ENCODE measurements at places on chromosomes 3 and 15.

DNA sequence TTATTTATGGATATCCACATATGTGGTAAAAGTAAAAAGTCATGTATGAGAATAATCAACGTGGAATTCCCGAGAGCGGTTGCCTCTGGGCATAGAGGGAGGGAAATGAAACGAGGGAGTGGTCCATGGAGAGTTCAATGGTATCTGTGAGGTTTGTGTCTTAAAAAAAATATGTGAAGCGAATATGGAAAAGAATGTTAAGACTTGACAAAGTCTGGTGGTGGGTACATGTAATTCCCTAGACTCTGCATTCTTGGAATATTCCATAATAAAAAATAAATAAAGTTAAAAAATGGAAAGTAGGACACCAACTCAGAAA, 28.4 kb downstream of the FAM43A start:
- no peak for DNase-seq

- no peak for DNase-seq
These were observed 78.7 kb downstream of the SLC9A9 start for GRCh38 chr3:143769616-143770015.

DNA sequence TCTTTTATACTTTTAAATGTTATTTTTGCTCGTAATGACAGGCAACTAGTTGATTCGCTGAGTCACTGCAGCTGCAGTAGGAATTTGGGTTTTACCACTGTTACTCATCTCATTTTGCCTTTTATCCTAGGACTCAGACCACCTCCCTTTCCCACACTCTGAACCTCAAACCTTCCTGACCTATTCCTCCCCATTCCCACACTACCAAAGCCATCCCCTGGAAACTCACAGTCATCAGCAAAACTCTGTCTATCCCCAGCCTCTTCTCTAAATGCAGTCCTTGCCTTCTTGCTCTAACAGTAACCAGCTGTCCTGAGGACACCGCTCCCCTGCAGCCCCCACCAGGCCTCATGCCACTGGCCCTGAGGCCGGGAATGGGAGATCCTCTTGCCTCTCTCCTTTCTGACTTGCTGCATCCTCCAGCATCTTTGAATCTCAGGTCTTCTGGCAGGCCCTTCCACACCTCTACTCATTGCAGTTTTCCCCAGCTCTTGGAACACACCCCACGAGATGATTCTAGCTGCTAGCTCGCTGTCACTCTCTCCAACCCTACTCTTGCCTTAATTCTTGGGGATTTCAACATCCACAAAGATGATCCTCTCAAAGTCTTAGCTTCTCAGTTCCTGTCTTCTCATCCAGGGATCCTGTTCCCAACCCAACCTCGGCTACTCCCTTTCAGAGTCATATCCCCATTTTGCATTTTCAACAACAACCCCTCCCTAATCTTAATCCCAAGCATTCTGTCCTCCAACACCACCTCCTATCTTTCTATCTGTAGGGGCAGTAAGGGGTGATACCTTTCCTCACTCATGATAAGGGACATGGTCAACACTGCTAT, 55.9 kb upstream of the C3orf80 start:
- no peak for DNase-seq

- DNase-seq = no peak
These were observed 12.3 kb upstream of the MFSD1 start for GRCh38 chr3:158789592-158789991.

GRCh38 chr3:186540221-186540834, 3.9 kb downstream of the CRYGS start:
- DNase-seq = peak; percentile 81

DNA sequence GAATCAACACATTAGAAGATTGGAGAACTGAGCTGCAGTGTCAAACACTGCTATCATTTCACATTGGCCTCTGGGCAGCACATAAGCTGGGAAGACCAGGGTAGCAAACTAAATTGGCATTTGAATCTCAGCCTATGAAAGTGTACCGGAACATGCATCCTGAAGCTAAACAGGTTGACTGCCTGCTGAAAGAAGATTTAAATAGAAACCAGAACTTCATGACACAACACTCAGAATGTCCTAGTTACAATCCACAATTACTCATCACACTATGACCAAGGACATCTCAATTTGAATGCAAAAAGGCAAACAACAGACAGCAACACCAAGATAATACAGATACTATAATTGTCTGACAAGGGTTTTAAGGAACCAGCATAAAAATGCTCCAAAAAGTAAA, 26.2 kb downstream of the TM2D3 start:
- DNase-seq = no peak

DNA sequence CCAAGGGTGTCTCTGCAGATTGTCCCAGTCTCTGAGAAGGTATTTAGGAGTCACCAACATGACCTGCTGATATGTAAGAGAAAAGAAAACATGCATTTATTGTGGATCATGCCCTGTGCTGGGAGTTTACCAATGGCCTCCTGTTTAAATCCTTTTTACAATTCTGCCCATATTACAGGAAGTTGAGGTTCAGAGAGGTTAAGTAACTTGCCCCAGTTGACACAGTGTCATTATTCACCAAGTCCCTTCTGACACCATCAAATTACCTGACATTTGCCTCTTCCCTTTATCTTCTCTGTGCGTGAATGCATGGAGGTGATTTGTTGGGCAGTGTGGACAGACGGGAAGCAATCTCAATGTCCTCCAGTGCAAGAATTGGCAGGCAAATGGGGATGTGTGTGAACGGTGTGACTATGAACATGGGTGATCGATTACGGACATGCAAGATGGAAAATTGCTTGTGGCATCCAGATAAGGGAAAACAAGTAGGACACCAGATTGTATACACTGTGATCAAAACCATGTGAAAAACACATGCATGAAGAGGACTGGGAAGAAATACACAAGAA, 27.3 kb downstream of the ZNF710 start:
- DNase-seq = no peak

- peak; percentile 71 for DNase-seq
These were observed 68.9 kb upstream of the TNFSF10 start for GRCh38 chr3:172591876-172592771.
